GM19239 (cell line): ENCODE measurements at places on chromosomes 4 and X.
A peak's percentile ranks its signal among the peaks of the same experiment; 100 is the strongest.

DNA sequence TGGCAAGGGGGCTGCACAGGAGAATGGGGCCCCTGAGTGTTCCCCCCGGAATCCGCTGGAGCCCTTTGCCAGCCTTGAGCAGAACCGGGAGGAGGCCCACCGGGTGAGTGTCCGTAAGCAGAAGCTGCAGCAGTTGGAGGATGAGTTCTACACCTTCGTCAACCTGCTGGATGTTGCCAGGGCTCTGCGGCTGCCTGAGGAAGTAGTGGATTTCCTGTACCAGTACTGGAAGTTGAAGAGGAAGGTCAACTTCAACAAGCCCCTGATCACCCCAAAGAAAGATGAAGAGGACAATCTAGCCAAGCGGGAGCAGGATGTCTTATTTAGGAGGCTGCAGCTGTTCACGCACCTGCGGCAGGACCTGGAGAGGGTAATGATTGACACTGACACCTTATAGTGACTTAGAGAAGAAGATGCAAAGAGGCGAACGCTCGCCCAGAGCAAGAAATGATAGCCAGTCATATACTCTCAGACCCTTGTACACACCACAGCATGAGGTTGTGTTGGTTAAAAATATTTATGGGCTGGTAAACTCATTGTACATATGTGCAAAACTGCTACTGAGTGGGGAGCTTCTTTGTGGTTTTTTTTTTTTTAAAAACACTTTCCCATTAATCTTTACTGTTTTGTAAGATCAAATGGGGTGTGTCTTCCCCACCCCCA, 52.5 kb downstream of the JADE1 start:
- no peak for DNase-seq

- DNase-seq: peak; percentile 2
Measured at GRCh38 chr4:177051473-177052060, 258.1 kb upstream of the NEIL3 start.

DNA sequence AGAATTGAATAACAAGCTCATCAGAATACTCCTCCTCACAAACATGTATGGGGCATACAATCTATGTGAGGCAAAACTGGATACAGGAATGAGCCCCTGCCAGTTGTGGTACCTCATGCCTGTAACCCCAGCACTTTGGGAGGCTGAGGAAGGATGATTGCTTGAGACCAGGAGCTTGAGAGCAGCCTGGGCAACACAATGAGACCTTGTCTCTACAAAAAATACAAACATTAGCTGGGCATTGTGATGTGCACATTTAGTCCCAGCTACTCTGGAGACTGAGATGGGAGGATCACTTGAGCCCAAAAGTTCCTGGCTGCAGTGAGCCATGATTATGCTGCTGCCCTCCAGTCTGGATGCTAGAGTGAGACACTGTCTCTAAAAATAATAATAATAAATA, 611.0 kb downstream of the NLGN4X start:
- no peak for DNase-seq

- DNase-seq: no peak
Measured at GRCh38 chr4:95188701-95189370, 359.9 kb downstream of the UNC5C start.

DNA sequence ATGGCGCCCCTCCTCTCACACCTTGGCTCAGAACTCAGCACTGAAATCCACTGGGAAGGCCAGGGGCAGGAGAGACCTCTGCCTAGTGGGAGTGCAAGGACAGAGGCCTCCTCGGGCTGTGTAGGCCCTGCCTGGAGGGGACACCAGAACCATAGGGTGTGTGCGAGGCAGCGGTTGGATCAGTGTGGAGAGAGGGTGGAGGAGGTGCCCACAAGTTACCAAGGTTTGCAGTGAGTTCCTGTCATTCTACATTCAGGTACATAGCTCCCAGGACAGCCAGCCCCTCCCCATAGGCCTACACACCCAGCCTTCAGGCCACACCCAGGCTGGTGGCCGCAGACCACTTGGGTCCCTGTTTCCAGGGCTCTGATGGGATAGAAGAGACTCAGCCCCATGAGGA, 19.2 kb upstream of the SPON2 start:
- DNase-seq: no peak

- no peak for DNase-seq
Measured at GRCh38 chrX:153621949-153622598, 23.1 kb upstream of the CCNQ start.

- DNase-seq: no peak
Measured at GRCh38 chr4:17544831-17545234, 29.9 kb downstream of the CLRN2 start.

- no peak for DNase-seq
Measured at GRCh38 chr4:100574607-100575006, 56.8 kb upstream of the EMCN start.

- no peak for DNase-seq
Measured at GRCh38 chrX:110588164-110588563, 207.5 kb downstream of the CHRDL1 start.

DNA sequence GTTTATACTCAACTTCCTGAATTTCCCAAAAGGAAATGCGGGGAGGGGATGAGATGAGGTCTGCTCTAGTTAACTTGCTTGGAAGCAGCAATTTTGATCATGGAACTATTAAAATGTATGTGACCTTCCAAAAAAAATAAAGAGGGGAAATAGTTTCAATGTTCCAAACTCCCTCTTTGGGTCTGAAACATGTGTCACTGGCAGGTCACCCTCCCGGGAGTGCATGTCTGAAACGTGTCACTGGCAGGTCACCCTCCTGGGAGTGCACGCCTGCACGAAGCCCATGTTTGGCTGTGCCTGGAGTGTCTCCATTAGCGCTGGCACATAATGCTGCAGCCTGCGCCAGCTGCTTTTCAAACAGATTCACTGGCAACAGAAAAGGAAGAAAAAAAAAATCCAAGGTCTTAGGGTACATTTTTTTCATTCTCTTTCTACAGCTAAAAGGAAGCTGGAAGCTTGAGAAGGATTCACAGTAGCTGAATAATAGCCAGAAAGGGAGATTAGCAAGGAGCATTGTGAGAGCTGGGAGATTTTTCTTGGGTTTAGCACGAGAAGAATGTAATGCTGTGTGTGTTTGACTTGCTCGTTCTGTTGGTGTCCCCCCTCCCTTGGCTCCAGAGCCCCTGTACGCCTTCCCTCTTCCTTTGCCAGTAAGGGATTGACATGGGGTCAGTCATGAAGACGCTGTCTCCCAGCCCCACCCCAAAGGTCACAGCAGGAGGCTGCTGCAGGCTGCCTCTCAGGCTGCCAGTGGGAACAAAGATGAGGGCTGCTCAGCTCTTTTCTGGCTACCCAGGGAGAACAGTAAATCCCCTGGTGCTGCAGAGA, 39.2 kb upstream of the TLR3 start:
- no peak for DNase-seq

DNA sequence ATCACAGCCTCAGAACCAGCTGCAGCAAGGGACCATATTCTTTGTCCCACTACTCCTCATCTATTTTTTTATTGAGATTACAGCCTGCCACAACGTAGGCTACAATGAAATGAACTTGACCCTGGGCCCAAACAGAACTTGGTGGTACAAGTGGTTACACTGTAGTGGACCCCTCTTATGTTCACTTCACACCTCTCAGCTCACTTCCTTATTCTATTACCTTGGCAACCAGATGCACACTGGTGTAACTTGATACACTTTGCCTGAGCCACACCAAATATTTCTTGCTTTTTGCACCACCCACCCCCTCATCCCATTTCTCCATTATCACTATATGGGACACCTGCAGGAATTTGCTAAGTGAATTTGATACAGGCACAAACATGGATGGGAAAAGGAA, 105.8 kb downstream of the CXCL13 start:
- DNase-seq: no peak

- no peak for DNase-seq
Measured at GRCh38 chr4:37687681-37688080, 1.5 kb upstream of the RELL1 start.

DNA sequence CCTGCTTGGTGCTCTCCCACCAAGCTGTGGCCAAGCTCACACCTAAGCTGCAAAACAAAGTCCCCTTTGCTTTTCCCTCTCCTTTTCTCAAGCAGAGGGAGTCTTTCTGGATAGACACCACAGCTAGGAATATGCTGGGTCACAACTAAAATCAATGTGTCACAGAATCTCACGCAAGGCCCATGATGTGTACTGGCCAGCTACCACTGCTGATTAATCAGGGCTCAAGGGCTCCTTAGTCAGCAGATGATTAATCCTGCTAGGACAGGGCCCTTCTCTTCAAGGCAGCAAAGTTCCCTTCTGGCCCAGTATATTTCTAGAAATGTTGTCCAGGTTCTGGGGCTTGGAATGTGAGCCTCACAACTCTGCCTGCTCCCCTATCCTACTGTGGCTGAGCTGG, 32.0 kb upstream of the TENT5D start:
- DNase-seq: no peak
